ENCODE measurements at places on chromosomes 7 and 10.

GRCh38 chr7:44072364-44073231 lies 7.2 kb upstream of the PGAM2 start:
- peaks cover 22% of the 10 kb centered on the region for H3K36me3 ChIP-seq
- H3K27me3 ChIP-seq: no peaks in the 10 kb centered on the region
- H3K4me1 ChIP-seq: no peaks in the 10 kb centered on the region
- peak; percentile 34 for DNase-seq
- no peak overlapping the region for H3K4me3 ChIP-seq

DNA sequence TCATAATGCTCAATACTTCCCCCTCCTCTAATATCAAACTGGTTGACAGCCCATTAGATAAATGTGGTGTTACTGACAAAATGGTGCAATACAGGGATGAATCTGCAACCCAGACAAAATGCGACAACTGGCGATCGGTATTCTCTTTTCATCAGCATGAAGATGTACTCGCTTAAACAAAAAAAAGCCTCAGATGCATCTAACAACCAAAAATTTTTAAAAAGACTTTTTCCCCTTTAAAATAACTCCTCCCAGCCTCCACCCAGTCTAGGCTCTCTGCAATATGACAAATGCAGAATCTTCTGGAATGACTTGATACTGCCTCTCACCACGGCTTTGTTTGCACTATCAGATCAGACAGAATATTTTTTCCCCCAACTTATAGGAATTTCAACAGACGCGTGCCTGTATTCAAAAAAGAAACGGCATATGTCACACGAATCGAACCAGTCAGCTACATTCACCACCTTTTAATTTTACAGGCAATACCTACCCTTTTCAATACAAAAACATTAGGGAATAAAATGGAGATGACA lies 1.2 kb downstream of the YWHAG start:
- H3K4me1 ChIP-seq: peaks cover 41% of the 10 kb centered on the region
- no peak for DNase-seq
- peak overlapping the region; percentile 88 for H3K27ac ChIP-seq
- no peaks in the 10 kb centered on the region for H3K36me3 ChIP-seq
- peak overlapping the region; percentile 71 for H3K4me3 ChIP-seq

DNA sequence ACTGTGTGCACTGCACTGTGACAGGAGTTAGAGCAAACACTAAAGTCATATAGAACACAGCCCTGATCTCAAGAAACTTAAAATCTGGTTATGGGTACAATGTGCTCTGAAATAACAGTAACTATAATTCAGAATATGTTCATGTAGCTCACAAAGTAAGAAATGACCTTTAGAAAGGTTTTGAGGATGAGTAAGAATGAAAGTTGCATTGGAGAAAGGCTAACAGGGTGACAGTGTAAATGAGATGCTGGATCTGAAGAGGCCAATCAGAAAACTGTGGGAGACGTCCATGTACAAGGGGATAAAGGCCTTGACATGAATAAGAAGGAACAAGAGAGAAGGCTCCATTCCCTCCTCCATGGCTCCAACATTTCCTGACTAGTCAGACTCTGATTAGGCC lies 124.7 kb downstream of the GRM3 start:
- H3K4me3 ChIP-seq: no peak overlapping the region
- H3K27me3 ChIP-seq: no peaks in the 10 kb centered on the region
- no peaks in the 10 kb centered on the region for H3K4me1 ChIP-seq
- DNase-seq: no peak
- no peak overlapping the region for H3K27ac ChIP-seq

DNA sequence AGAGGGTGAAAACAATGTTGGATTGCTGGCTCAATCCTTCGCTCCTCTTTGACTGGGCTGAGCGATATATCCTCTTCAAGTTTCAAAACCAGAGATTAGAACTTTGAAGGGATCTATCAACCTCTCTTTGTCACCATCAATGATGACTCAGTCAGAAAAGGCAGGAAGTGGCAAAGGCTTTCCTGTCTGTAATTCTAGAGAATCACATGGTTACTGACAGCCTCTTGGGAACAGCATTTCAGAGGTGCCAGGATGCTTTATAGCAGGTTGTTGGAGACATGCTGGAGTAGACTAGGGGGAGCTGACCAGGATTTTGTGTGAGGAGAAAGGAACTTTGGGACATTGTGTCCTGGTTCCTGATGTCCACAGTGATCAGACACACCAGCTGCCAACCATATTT lies 81.3 kb downstream of the PRKCQ start:
- H3K36me3 ChIP-seq: peaks cover 47% of the 10 kb centered on the region
- H3K4me3 ChIP-seq: no peak overlapping the region
- peak overlapping the region; percentile 32 for H3K27ac ChIP-seq
- no peaks in the 10 kb centered on the region for H3K27me3 ChIP-seq
- peak; percentile 71 for DNase-seq
